Activated naive CD4-positive, alpha-beta T cell treated with anti-CD3 and anti-CD28 coated beads for 36 hours (primary cell): ENCODE measurements at places on chromosomes 2 and 18.

GRCh38 chr2:178733975-178734374, 73.2 kb downstream of the TTN start:
- no peak for DNase-seq

GRCh38 chr2:24117902-24118301, 5.2 kb downstream of the PFN4 start:
- DNase-seq, result no peak

DNA sequence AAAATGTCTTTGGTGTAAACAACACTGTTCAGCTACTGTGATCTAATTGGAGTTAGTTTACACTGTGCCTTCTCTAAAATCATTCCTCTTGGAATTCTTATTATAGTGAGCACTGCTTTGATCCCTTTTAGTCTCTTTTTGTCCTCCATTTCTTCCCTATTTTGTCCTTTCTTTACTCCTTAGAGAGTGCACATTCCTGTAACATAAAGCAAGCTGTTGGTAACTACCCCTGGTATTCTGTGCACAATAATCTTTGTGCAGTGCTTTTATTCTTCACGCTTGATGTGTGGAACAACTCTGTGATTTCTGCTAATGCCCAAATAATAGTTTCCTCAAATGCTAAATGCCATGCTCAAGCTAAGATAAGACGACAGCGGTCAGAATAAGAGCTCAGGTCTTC, 401.5 kb downstream of the DPP10 start:
- no peak for DNase-seq

DNA sequence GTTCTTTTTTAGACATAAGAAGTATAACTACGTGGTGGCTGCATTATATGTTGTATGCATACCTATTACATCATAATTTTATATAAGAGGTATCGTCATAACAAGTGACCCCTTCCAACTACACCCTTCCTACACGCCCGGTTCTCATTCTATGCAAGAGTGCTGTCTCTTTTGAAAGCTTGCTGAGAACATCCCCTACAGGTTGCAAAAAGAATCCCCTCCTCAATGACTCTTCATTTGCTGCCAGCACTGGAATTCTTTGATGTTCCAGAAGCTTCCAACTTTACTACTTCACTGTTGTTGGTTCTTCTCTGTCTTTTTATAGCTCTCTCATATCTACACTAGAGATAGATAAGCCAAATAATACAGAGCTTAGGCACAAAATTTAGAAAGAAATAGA, 66.4 kb downstream of the CDH7 start:
- DNase-seq, result no peak

- DNase-seq, result no peak
These were observed 182.0 kb downstream of the UXS1 start for GRCh38 chr2:106012001-106012590.

GRCh38 chr2:236177604-236177966, 9.4 kb upstream of the GBX2 start:
- DNase-seq, result peak; percentile 51

GRCh38 chr2:48459921-48460320, 70.0 kb upstream of the STON1 start:
- no peak for DNase-seq

GRCh38 chr2:8441986-8442385, 239.9 kb upstream of the ID2 start:
- no peak for DNase-seq

GRCh38 chr2:224753743-224754540, 37.8 kb upstream of the CCDC195 start:
- no peak for DNase-seq
